ENCODE measurements at places on chromosomes 2 and 18.
A peak's percentile ranks its signal among the peaks of the same experiment; 100 is the strongest.

- H3K27me3 ChIP-seq, result no peaks in the 10 kb centered on the region
- peaks cover 2% of the 10 kb centered on the region for H3K36me3 ChIP-seq
- H3K27ac ChIP-seq, result no peak overlapping the region
- peaks cover 36% of the 10 kb centered on the region for H3K4me1 ChIP-seq
These were observed 49.0 kb downstream of the PLEKHB2 start for GRCh38 chr2:131154071-131154531.

GRCh38 chr18:79373736-79374135 is 22.0 kb upstream of the NFATC1 start:
- H3K36me3 ChIP-seq, result peaks cover 8% of the 10 kb centered on the region
- H3K4me1 ChIP-seq, result peaks cover 18% of the 10 kb centered on the region
- no peak for DNase-seq
- H3K27ac ChIP-seq, result no peak overlapping the region

DNA sequence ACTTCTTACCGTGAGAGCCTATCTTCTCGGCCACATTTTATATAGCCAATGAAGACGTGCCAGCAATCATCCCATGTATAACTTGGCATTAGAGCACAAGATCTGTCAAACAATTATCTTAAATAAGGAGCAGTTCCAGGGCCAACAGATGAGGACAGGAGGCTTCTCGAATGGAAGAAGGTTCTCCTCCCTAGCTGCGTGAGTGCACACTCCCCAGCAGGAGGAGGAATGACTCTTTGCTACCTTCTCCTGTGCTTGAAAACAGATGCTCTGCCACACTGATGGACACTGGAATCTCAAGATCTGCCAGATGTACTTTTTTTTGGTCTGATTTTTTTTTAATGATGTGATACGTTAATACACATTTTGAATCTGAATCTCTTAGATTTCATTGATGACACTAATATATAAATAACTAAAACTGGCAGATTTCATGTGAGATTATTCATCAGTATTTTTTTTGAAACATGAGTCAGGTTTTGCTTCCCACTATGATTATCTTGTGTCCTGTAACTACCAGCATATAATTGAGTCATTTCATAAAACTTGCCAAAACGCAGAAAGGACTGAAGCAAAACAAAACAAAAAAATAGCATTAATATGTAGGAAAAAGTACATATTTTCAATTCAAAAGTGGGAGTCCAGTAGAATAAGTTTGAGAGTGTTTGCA is 626 bp upstream of the VIT start:
- H3K27ac ChIP-seq, result no peak overlapping the region
- DNase-seq, result no peak
- H3K4me1 ChIP-seq, result no peaks in the 10 kb centered on the region

GRCh38 chr18:32879497-32879896 is 106.7 kb upstream of the KLHL14 start:
- H3K36me3 ChIP-seq, result no peaks in the 10 kb centered on the region

DNA sequence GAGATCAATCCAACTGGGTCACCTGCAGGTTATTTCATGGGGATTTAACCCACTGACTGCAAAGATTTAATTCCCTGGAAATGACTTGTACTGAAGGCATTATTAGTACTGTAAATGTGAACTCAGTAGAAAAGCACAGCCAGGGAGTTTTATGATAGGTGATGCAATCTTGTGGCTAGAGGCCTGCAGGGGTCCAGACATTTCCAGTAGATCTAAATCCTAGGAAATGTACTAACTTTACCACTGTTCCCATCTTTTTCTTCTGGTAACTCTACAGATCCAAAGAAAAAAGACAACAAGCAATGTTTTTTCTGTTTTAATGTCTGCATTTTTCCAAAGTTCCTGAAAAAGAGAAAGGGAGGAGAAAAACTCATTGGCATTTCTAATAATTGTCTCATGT is 500.1 kb downstream of the ARHGAP15 start:
- H3K4me3 ChIP-seq, result no peak overlapping the region
- H3K27ac ChIP-seq, result no peak overlapping the region
- H3K36me3 ChIP-seq, result peaks cover 67% of the 10 kb centered on the region

- H3K4me3 ChIP-seq, result no peak overlapping the region
- H3K36me3 ChIP-seq, result no peaks in the 10 kb centered on the region
These were observed 250.1 kb upstream of the CTAGE1 start for GRCh38 chr18:22667616-22668422.

DNA sequence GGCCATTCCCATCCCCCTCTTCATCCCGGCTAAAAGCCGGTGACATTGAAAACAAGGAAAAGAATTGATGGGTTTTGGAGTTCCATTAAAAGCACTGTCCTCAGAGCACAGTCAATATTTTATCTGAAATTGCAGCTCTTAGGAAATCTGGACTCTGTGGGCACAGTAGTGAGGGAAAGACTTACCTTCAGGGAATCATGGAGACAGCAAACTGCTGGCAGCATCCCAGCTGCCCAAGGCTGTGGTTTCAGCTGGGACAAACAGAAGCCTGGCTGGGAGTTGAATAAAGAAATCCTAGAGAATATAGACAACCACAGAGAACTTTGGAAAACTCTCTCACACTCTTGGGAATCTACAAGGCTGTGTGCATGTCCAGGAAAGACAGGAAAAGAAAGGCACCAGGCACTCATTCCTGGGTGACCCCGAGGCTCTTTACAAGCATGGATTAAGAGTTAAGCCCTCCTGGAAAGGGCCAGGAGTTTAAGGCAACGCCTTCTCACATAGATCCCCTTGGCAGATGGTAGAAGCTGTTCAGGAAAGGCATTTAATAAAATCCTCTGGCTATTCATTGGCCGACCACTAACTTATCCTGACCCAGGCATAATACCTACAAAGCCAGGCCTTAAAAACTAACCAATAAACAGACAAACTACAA is 255.1 kb downstream of the MYT1L start:
- no peaks in the 10 kb centered on the region for H3K36me3 ChIP-seq
- H3K27ac ChIP-seq, result no peak overlapping the region
- no peak overlapping the region for H3K4me3 ChIP-seq
- no peak for DNase-seq
- no peaks in the 10 kb centered on the region for H3K4me1 ChIP-seq

GRCh38 chr2:176653479-176654443 is 384.5 kb downstream of the MTX2 start:
- H3K4me3 ChIP-seq, result no peak overlapping the region
- peak; percentile 30 for DNase-seq
- H3K27ac ChIP-seq, result no peak overlapping the region
- H3K27me3 ChIP-seq, result peaks cover 52% of the 10 kb centered on the region

DNA sequence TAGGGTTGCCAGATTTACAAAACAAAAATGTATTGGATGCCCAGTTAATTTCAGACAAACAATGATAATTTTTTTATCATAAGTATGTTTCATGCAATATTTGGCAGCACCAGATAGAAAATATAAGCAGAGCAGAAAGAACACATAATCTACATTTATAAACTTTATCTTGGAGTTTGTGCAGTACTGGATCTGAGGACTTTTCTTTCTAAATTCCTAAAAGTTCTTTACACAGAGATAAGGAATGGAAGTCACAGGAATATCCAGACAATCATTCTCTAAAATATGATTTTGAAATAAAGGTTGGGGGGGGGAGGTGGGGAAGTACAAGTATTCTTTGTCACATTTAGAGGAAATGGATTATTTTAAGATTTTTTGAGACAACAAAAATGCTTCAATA is 28.8 kb upstream of the MC4R start:
- H3K27ac ChIP-seq, result no peak overlapping the region
- H3K36me3 ChIP-seq, result no peaks in the 10 kb centered on the region
- H3K27me3 ChIP-seq, result no peaks in the 10 kb centered on the region
- H3K4me3 ChIP-seq, result no peak overlapping the region
- no peak for DNase-seq
- H3K4me1 ChIP-seq, result no peaks in the 10 kb centered on the region

- H3K27ac ChIP-seq, result no peak overlapping the region
- no peak for DNase-seq
- H3K36me3 ChIP-seq, result peaks cover 1% of the 10 kb centered on the region
- H3K4me3 ChIP-seq, result no peak overlapping the region
- no peaks in the 10 kb centered on the region for H3K4me1 ChIP-seq
These were observed 22.0 kb upstream of the SP9 start for GRCh38 chr2:174312581-174313234.

DNA sequence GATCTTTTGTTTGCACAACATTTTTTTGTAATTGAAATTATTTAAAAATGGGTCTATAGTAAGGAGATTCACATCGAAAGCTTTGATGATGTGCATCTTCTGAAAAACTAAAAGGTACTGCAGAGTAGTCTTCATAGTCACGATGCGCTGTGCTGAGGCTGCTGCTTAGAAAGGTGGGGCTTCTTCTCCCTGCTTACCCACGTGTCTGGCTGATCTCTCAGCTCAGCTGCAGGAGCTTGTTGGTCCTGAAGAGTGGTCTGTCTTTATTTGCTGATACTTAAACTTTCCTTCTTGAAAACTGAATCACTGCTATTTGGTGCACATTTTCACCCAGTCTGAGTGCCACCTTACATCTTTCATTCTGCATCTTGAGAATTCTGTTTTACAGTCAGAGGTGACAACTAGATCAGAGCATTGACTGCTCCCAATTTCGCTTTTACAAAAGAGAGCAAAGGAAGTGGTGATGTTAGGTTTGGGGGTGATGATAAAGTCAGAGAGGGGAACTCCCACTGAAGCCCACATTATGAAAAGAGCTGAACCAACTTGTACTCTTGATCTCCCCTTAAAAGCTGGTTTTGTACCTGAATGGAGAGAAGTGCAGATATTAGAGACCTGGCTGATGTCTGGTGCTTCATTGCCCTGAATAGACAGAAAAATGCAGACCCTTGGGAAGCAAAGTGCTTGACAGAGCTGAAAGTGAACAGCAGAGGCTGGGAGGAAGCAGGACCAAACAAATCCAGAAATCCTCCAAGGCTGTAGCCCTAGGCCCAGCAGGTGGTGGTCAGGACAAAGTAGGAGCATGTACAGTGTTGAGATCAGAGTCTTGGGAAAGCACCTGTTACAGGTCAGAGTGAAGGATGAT is 984.5 kb downstream of the TSN start:
- no peaks in the 10 kb centered on the region for H3K4me1 ChIP-seq
- no peaks in the 10 kb centered on the region for H3K27me3 ChIP-seq
- H3K27ac ChIP-seq, result no peak overlapping the region
- DNase-seq, result no peak
- no peaks in the 10 kb centered on the region for H3K36me3 ChIP-seq

DNA sequence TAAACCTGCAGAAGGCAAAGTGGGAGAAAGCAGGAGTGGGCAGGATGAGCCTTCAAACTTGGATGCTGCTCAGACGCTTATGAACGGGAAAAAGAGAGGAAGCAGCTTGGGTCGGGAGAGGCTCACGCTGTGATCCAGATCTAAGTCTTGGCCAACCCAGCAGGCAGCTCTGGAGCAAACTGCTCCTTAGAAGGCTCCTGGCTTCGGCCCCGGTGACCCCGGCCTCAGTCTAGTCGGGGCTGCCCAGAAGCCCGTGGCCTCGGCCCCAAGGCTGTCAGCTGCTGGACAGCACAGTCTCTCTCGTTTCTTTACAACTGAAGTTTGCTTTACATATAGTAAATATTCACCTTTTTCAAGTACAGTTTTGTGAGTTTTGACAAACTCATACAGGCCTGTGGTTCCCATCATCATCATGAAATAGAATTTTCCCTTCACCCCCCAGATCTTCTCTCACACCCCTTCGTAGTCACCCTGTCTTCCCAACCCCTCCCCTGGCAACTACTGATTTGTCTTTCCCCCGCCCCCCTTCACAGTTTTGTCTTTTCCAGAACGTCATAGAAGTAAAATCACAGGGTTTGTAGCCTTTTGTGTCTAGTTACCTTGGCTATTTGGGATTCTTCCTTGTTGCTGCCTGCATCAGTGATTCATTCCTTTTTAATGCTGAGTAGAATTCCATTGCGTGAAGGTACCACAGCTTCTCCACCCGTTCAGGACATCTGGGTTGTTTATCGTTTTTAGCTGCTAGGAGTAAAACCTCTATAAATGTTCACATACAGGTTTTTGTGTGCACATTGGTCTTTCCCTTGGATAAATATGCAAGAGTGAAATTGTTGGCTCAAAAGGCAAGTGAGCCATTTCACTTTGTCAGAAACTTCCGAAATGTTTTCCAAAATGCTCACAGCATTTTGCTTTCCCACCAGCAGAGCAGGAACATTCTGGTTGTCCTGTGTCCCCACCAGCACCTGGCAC is 35.1 kb downstream of the MYO7B start:
- H3K27ac ChIP-seq, result no peak overlapping the region
- DNase-seq, result no peak
- H3K36me3 ChIP-seq, result no peaks in the 10 kb centered on the region

- no peak overlapping the region for H3K27ac ChIP-seq
- DNase-seq, result no peak
- no peaks in the 10 kb centered on the region for H3K4me1 ChIP-seq
- peaks cover 3% of the 10 kb centered on the region for H3K27me3 ChIP-seq
- no peaks in the 10 kb centered on the region for H3K36me3 ChIP-seq
These were observed 57.6 kb downstream of the LAMA3 start for GRCh38 chr18:23746851-23747250.

DNA sequence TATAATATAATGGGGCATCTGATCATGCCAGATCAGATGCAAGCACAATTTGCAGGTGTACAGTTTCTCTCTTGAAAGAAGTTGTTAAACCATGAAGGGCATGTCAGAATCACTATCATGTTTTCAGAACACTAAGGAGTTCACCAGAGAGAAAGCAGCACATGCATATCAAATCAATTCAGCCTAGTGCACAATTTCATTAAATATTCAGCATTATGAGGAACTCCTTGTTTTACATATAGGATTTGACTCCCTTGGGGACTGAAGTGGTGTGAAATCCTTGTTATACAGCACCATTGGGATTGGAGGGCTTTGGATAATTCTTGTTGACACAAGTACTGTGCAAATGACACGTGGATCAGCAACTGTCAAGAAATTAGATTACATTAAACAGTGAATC is 562.1 kb upstream of the KLHL29 start:
- no peak for DNase-seq
- no peaks in the 10 kb centered on the region for H3K4me1 ChIP-seq
- H3K27me3 ChIP-seq, result no peaks in the 10 kb centered on the region
- no peak overlapping the region for H3K4me3 ChIP-seq
- H3K36me3 ChIP-seq, result no peaks in the 10 kb centered on the region
- no peak overlapping the region for H3K27ac ChIP-seq

DNA sequence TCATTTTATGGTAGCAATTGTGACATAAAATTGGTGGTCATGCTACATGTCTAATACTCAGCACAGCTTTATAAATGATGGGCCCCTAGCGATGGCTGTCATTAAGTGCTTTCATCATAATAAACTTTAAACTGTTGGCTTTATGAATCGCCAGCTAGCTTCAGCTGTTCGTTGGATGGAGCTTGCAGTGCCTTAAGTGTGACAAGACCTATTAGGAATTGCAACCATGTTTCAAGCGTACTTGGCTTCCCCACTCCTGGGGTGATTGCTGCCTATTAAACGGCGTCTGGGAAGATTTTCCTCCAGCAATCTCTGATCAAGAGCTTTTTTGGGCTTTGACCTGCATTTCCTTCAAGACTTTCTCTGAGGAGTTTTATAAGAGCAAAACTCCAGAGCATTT is 164.5 kb upstream of the SIX3 start:
- no peak overlapping the region for H3K27ac ChIP-seq
- H3K4me3 ChIP-seq, result no peak overlapping the region
- peaks cover 11% of the 10 kb centered on the region for H3K4me1 ChIP-seq
- DNase-seq, result no peak
- H3K36me3 ChIP-seq, result peaks cover 3% of the 10 kb centered on the region
- H3K27me3 ChIP-seq, result peaks cover 4% of the 10 kb centered on the region

- H3K27ac ChIP-seq, result no peak overlapping the region
- H3K4me1 ChIP-seq, result no peaks in the 10 kb centered on the region
- peaks cover 10% of the 10 kb centered on the region for H3K36me3 ChIP-seq
- no peak for DNase-seq
These were observed 124.7 kb upstream of the RASGRP3 start for GRCh38 chr2:33351781-33352180.

- H3K36me3 ChIP-seq, result peaks cover 2% of the 10 kb centered on the region
- peaks cover 85% of the 10 kb centered on the region for H3K4me1 ChIP-seq
- no peak overlapping the region for H3K4me3 ChIP-seq
- H3K27me3 ChIP-seq, result no peaks in the 10 kb centered on the region
These were observed 4.5 kb upstream of the TMSB10 start for GRCh38 chr2:84900971-84901370.

Measured in activated naive CD8-positive, alpha-beta T cell treated with anti-CD3 and anti-CD28 coated beads, Interleukin-2, amount 50 U/mL, for 24 hours (primary cell).